Cortex of kidney (tissue), 1 donor: ENCODE measurements at places on chromosomes 2 and 18.

DNA sequence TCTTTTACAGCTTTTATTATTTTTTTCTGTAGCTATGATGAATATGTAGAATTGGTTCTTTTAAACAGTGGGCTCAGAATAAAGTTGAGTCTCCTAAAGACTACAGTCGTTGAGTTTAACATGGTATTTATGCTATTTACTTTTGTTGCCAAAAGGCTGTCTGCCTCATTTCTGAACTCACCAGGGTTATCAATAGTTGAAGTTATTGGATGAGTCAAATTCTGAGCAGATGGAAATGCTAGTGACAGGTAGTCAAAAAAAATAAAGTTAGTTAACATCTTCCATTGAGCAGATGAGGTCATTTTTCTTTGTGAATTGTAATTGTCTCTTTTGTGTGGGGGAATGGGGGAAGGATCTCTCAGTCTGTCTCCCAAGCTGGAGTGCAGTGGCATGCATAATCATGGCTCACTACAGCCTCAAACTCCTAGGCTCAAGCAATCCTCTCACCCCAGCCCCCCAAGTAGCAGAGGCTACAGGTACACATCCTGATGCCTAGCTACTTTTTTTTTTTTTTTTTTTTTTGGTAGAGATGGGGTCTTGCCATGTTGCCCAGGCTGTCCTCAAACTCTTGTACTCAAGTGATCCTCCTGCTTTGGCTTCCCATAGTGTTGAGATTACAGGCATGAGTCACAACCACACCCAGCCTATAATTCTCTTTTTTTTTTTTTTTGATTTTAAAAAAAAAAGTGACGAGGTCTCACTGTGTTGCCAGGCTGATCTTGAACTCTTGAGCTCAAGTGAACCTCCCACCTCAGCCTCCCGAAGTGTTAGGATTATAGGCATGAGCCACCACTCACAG, 8.9 kb downstream of the PAPOLG start:
- DNase-seq, result no peak

DNA sequence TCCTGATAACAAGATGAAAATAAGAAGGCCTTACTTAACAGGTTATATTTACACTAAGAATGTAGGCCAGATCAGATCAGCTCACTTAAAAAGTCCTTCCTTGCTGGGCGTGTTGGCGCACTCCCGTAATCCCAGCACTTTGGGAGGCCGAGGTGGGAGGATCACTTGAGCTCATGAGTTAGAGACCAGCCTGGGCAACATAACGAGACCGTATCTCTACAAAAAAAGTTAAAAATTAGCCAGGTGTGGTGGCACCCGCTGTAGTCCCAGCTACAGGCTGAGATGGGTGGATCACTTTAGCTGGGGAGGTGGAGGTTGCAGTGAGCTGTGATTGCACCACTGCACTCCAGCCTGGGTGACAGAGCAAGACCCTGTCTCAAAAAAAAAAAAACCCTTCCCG, 53.2 kb upstream of the SOS1 start:
- no peak for DNase-seq

DNA sequence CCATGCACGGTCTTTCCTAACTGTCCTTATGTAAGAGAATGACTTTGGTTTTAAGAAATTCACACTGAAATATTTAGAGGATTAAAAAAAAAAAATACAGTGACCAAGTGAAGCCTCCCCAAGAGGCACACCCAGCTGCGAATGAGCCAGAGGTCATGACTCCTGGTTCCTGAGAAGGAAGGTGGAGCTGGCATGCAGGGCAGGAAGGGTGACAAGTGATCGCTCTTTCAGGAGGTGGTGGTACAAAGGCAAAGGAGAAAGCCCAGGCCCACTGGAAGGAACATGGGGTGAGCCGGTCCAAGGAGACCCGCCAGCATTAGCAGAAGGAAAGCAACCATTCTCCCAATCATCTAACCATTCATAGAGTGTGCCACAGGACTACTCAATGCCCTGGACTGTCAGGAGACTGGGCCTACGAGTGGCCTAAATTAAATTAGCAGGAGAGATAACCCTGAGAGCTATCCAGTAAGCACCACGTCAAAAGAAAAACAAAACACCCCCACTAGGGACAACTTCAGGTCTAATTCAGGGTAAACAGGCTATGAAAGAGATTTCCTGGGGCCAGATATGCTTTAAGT, 7.8 kb downstream of the INO80C start:
- DNase-seq, result no peak

DNA sequence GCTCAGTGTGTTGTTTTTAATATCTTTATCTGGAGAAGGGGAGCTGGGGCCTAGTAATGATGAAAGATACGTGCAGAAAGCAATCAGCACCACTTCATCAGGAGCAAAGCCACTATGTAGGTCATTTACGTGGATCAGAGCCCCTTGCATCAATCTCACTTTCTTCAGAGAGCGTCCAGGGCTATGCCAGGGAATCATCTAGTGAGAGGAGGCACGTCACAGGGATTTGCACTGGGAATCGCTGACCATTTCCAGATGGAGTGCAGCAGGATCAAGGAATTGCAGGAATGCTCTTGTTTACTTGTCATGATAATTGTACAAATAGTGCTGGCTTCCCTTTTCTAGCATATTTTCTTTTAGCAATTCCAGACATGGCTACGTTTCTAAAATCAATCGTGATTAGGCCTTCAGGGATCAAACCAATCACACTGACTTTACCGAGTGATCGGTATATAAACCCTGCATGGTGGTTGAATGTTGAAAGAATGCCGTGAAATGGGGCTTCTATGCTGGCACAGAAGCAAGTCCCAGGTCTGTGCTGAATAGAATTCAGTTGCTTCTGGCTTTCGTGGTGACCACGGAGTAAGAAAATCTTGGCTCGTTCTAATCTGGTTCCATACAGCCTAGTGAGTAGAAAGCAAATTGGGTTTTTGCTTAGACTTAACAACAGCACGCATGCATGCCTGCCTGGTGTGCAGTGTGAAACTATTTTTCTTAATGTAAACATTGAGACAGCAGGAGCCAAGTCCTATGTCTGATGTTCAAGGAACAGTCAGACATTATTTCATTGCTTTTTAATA, 122.8 kb downstream of the TMEM200C start:
- no peak for DNase-seq

- DNase-seq, result no peak
These were observed 20.6 kb upstream of the GCC2 start for GRCh38 chr2:108428286-108429009.

DNA sequence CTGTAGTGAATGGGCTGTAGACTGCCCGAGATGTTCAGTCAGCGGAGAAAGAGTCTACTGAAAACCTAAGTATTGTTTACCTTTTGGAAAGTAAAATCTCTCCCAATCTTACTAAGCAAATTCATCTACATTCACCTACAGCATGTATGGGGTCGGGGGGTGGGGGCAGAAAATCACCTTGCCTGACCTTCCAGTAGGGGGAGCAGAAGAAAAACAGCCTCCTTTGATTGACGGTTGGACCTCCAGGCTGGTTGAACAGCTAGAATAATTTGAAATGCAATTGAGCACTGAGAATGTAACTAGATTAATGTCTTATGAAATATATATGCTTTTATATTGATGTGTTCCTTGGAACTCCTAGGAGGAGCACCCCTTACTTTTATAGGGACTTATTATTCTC, 10.0 kb downstream of the LRATD1 start:
- DNase-seq, result no peak

DNA sequence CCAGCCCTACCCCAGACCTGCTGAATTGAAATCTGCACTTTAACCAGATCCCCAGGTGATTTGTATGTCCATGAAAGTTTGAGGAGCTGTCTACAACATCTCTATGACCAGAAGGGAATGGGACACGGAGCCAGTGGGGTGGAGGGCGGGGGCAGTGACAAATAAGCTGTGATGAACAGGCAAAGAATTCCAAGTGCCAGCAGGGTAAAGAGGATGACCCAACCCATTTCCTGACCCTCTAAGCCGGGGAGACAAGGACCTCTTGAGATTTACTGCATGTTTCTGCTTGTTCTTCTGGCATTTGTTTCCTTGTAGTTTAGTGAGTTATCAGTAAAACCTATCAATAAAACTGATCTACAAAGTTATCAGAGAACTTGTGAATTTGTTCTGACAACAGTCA, 8.7 kb downstream of the TET3 start:
- no peak for DNase-seq

GRCh38 chr2:1968988-1969700, 224.8 kb upstream of the PXDN start:
- DNase-seq, result no peak

- no peak for DNase-seq
These were observed 373.8 kb downstream of the ZEB2 start for GRCh38 chr2:144146076-144146475.

- DNase-seq, result no peak
These were observed 36.4 kb downstream of the EMILIN2 start for GRCh38 chr18:2883076-2883735.

DNA sequence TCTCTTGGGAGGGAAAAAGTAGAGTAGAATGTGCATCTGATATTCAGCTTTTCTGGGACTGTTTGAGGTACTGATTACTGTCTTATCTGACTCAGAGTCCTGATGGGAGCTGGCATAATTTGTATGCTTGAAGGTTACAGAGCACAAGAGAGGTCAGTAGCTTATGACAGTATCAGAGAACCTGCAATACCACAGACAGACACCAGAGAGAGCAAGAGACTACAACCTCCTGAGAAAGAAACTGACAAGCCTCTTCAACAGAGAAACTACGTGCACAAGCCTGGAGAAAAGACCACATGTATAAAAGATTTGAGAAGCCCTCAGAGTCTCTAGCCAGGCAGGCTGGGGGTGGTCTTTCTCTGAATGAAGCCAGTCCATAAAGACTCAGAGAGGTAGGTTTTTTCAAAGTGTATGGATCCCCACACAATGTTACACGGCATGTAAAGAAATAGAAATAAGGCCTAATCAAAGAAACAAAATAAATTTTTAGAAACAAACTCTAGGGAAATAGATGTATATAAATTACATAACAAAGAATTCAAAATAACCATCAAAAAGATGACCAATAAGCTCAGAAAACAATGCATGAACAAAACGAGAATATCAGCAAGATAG, 568.3 kb downstream of the LRRTM4 start:
- no peak for DNase-seq

DNA sequence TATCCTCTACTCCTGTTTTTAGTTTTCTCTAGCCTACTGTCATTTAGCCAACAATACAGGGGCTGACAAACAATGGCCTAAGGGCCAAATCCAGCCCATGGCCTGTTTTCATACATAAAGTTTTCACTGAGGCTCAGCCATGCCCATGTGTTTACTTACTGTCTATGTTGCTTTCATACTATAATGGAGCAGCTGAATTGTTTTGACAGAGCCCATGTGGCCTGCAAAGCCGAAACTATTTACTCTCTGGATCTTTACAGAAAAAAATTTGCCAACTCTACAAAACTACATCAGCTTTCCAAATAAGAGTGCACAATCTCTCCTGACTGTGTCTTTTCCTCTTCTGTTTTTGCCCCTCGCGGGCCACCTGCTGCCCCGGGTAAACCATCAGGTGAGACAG, 24.0 kb downstream of the LGALSL start:
- DNase-seq, result no peak

DNA sequence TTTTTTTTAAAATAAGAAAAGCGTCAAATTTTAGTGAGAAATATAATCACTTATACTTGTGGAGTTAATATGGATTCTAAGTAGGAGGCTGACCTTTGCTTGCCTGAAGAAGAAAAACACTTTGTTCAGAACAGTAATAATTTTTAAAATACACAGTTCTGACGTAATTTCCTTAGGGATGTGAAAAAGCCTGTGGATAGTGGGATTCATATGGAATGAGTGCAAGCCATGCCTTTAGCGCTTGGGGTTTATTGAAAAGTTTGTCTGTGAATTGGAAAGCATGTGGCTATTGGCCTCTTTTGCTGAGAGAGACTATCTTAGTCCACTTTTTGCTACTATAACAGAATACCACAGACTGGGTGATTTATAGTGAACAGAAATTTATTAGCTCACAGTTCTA, 151.3 kb downstream of the CCDC85A start:
- DNase-seq, result no peak

DNA sequence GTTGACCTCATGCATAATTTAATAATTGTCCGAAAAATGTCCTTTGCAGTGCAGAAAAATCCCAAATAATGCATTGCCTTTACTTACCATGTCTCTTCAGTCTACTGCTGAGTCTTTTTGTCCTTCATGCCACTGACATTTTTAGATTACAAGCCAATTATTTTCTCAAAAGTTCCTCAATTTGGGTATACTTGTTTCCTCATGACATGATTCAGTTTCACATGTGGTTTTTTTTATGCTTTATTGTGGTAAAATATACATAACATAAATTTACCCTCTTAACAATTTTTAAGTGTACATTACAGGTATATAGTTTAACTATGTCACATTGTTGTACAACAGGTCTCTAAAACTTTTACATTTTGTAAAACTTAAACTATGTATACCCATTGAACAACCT, 81.0 kb downstream of the EPC2 start:
- DNase-seq, result no peak

- no peak for DNase-seq
These were observed 154.3 kb upstream of the CWC22 start for GRCh38 chr2:180161415-180161814.

DNA sequence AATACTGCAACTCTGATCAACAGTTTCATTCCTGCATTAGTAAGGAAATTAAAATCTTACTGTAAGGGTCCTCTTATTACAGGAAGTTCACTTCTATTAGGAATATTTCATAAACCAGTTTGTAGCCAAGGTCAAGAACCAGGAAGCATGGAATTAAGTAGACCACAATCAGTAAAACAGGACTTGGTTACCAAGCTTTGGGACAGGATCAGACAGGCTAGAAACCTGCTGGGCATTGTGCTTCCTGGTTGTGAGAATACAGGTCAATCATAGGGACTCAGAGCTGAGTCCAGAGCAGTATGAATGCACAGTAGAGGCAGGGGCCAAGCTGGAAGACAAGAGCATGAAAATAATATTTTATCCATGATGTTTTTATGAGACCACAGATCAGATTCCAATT, 248.0 kb downstream of the IKZF2 start:
- DNase-seq, result no peak

- no peak for DNase-seq
These were observed 229.2 kb upstream of the RAB12 start for GRCh38 chr18:8380006-8380405.

DNA sequence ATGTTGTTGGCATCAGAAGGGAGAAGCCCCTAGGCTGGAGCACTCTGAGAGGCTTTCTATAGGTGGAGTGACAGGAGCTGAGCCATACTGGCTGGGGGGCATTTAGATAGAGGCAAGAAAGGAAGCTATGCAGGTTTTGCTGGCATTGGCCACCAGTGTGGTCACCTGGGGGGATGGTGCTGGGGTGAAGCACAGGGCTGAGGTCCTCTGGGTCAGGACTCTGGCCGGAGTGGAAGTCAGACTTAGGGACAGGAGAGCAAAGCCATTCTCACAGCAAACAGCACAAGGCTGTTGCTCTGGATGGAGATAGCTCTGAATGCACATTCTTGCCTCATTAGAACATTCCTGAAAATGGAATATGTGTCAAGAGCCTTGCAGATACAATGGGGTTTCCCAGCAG, 47.4 kb downstream of the NTSR2 start:
- no peak for DNase-seq

DNA sequence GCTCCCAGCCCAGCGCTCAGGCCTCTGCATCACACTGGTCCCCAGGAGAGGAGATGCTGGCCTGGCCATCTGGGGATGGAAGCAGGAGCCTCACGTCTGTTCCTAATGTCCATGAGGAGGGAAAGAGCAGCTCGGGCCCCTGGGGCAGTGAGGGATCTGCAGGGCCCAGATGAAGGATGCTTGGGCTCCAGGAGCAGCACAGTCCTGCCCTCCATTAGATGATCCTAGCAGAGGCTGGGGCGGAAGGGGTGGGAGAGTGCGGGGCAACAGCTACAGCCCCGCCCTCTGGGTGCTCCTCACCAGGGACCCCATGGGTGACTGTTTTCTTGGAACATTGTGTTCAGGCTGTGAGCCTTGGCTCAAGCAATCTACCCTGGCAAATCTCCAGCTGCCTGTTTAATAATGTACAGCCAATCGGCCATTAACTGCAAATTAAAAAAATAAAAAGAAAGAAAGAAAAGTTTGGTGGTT, 49.7 kb downstream of the TNS1 start:
- no peak for DNase-seq
